H9 (cell line): ENCODE measurements at places on chromosomes 2 and 18. TPM values are rescaled to one million over a fixed set of nuclear protein-coding genes. Genes with fewer than 3 reads are reported as not detected.

TAF4B gene
- 19.8 and 20.4 TPM in 2 replicates for total RNA-seq

DNA sequence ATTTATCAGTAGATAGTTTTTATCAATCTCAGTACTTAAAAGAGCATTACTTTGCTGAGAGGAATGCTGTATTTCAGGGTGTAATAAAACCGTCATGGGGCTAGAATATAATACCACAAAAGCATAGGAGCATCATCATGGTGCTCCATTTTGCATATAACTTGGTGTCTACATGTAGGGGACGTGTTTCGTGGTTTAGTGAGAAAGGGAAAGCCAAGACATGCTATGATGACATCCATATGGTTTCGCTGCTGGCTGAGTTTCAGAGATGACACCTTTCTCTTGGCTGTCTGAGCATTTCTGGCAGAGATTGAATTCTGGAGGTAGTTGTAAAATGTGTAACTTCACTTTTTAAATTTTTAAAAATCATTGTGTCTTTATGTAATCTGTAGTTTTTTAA is 32.4 kb downstream of the WDR43 start:
- no peak overlapping the region for H3K27ac ChIP-seq
- H3K4me1 ChIP-seq, result no peaks in the 10 kb centered on the region
- DNase-seq, result no peak
- H3K27me3 ChIP-seq, result no peaks in the 10 kb centered on the region

RAD51AP2 gene
- total RNA-seq, result 0.07 TPM in 1 of 2 replicates, not detected in the other

DNA sequence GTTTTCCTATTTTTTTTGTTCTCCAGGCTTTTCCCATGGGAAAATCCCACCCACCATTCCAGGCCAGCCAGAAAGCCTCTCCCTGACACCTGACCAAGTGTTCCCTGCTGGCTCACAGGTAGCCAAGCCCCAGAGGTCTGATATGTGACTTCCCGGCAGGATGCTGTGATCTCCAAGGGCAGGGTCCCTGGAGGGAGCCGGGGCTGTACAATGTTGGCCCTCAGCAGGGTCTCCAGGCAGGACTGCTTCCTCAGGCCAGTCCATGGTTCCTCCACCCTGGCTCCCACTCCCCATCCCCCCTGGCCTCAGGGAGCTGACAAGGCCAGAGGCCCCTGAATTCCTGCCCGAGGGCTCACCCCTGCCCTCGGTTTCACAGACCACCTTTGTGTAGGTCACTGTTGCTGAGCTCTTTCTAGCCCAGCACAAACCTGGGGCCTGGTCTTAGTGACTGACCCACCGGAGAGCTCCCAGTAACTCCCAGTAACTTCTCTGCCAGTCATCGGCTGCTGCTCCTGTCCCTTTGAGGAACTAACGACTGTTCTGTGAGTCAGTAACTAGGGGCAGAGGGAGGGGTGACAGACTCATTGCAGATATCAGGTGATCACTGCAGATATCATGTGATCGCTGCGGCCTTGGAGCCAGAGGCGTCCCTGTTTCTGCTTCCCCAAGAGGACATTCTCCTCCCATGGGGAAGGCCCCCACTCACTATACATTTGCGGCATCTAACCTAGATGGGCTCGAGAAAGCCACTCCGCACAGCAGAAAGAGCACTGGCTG is 38.7 kb downstream of the SDC1 start:
- H3K4me1 ChIP-seq, result no peaks in the 10 kb centered on the region
- H3K4me3 ChIP-seq, result no peak overlapping the region
- no peaks in the 10 kb centered on the region for H3K27me3 ChIP-seq
- no peak overlapping the region for H3K27ac ChIP-seq

ATL2 gene
- 66.7 and 70.9 TPM in 2 replicates for total RNA-seq

DNA sequence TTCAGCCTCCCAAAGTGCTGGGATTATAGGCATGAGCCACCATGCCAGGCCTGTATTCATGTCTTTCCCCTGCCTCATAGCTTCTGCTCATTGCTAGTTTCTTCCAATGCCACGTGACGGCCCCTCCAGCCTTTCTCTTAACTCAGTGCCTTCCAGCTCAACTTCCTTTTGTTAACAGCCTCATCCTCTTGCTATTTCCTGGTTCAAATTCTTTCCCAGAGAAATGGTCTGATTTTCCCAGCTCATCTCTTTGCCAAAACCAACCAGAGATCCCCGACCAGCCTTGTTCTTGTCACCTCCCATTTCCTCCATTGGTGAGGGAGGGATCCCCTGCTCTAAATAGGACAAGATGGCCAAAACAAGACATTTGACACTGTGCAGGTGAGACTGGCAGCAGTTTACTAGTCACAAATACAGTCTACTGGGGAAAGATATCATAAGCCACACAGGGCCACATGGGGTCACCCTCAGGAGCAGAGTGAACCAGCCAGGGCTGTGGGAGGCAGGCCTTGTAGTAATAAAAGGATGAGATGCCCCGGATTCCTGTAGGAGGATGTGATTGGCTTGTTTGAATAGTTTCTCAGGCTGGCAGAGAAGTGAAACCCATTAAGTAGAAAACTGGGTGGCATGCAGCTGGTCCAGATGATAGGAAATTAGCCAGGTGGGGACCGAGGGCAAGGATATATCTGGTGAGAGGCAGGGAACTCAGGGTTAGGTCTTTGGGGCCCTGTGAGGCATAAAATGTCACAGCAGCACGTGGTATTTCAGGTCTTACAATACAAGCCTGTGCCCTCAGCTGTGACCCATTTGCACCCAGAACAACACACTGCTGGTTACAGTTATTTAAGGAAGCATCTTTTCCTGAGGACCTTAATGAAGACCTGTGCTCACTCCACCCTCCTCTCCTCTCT is 6.4 kb downstream of the CD207 start:
- DNase-seq, result no peak
- H3K4me1 ChIP-seq, result peaks cover 2% of the 10 kb centered on the region; the same call in 1 of the 2 replicates
- H3K27ac ChIP-seq, result no peak overlapping the region
- H3K36me3 ChIP-seq, result no peaks in the 10 kb centered on the region
- no peaks in the 10 kb centered on the region for H3K27me3 ChIP-seq

DNA sequence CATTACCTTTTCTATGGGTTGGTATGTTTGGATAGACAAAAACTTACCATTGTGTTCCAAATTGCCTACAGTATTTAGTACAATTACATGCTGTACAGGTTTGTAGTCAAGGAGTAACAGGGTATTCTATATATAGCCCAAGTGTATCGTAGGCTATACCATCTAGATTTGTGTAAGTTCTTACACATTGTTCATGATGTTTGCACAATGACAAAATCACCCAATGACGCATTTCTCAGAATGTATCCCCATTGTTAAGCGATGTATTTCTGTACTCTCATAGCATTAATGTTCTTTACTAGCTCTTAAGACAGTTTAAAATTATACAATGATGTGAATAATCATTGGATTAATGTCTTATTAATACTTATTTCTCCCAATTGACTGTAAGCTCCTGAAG is 16.7 kb downstream of the TACR1 start:
- H3K4me1 ChIP-seq, result peaks cover 2% of the 10 kb centered on the region; the same call in 1 of the 2 replicates
- no peak overlapping the region for H3K4me3 ChIP-seq
- H3K36me3 ChIP-seq, result no peaks in the 10 kb centered on the region
- no peaks in the 10 kb centered on the region for H3K27me3 ChIP-seq
- no peak overlapping the region for H3K27ac ChIP-seq

GRCh38 chr2:170162271-170162632 is 15.7 kb upstream of the MYO3B start:
- no peaks in the 10 kb centered on the region; the same call in 1 of the 2 replicates for H3K36me3 ChIP-seq
- no peak overlapping the region for H3K4me3 ChIP-seq
- no peaks in the 10 kb centered on the region for H3K27me3 ChIP-seq
- H3K27ac ChIP-seq, result no peak overlapping the region
